ENCODE measurements at places on chromosomes 3 and 15.

DNA sequence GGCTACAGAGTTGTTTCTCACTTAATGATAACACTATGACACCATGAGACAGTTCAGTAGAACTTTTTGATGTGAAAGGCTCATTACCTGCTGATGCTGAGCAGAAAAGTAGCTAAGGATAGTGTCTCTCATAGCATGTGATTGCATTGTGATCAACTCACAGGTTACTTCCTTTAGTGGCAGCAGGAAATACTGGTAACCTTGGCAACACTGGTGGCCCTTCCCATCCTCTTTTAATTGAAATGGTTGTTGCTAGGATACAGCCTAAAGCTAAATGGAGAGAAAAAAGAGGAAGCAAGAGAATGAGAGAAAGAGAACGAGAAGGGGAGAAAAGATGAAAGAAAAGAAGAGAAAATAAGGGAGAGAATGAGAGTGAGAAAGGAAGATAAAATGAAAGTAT is 204.7 kb upstream of the GAP43 start:
- DNase-seq: no peak

- DNase-seq: no peak
Observed at GRCh38 chr15:89754361-89755154, 3.5 kb upstream of the MESP1 start.

DNA sequence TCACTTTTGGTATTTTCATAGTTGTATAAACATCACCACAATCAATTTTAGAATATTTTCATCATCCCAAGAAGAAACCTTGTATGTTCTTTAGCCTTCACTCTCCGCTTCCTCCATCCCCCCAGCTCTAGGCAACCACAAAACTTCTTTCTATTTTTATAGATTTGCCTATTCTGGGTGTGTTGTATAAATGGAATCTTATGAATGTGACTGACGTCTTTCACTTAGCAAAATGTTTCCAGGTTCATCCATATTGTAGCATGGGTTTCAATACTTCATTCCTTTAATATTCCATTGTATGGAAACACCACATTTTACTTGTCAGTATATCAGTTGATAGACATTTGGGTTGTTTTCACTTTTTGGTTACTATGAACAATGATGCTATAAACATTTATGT is 335.8 kb upstream of the GOLIM4 start:
- DNase-seq: no peak

DNA sequence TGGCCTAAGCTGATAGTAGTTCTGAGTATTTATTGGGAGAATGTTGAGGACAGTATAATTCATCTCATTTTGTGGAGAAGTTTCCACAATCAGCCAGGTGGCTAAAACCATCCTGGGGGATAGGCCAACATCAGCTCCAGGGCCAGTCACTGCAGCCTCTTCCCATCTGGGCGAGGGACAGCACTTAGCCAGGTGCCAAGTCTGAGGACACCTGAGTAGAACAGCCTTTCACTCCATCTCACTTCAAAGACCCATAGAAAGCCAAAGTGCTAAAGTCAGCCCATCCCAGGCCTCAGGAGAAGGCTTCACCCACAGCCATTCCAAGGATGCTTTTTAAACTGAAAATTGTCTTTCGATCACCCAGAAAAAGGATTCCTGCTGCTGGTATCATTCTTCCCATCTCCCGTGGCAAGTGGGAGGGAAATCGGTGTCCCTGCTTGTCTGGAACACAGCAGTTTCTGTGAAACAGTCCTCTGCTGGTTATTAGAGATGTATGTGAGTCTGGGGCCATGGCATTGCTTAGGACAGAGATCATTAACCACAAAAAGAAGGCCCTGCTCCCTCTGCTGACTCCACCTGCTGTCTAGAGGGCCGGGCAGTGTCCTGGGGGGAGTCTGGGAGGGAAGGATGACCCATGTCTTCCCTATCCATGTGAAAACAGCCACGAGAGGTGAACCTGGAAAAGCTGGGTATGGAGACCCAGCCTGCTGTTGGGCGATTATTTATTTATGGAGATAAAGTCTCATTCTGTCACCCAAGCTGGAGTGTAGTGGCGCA is 9.6 kb downstream of the CALML4 start:
- DNase-seq: no peak

GRCh38 chr3:24352893-24353553 is 141.6 kb downstream of the THRB start:
- peak; percentile 42 for DNase-seq

GRCh38 chr3:72376956-72377710 is 471.1 kb downstream of the SHQ1 start:
- DNase-seq: no peak

- no peak for DNase-seq
Observed at GRCh38 chr15:62887113-62887570, 155.4 kb upstream of the TPM1 start.

DNA sequence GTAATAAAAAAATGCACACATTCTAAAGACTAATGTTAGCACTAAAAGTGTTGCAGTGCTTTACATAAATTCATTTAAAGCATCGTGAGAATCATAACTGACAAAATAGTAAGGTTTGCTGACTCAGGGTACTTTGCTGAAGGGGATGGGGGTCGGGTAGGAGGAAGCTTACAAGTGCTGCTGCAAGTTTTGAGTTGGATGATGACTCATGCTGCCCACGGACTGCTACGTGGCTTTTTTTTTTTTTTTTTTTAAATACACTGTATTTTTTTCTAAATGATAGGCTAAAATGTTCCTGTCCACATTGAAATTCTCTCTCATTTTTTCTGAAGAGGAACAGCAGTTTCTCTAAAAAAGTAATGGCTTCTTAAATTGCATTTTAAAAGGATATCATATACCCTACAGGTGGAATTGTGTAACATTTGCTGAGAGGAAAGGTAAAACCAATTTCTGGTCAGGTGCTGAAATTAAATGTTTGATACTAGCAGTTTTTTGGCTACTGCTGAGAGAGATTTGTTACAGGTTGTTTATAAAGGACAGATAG is 2.2 kb downstream of the MAPK6 start:
- DNase-seq: peak; percentile 82

DNA sequence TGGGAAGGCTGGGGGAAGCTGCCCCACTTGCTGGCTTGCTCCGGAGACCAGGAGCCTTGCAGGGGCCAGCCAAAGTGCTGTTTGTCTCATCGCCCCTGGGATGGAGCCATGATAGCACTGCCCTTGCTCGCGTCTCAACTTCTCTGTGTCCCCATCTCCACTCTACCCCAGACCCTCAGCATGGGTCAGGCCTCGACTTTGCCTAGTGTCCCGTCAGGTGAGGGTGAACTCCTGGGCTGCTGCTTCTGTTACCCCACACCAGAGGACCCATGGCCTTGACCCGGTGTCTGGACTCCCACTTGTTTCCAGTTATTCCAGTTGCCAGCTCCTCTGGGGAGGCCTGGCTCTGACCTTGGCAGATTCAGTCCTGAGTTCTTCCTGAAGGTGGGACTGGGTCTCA is 36.5 kb upstream of the DUSP7 start:
- no peak for DNase-seq

- DNase-seq: no peak
Observed at GRCh38 chr3:8529738-8530525, 28.3 kb downstream of the LMCD1 start.

DNA sequence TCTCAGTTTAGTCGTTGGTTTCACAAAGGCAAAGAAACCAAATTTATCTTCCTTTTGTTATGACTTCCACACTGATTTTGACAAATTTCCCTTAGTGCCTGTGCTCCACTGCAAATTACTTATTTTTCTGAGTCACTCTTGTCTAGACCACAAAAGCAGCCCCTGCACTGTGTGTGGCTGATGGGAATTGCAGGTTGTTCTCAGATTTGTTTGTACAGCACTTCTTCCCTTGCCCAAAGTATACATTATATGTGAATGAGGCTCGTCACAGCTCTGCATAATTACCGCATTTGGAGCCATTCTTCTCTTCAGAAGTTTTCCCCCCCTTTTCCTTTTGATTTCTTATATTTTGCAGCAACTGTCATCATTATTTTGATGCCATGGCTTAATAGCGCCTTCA is 354.2 kb upstream of the IL12A start:
- DNase-seq: no peak

DNA sequence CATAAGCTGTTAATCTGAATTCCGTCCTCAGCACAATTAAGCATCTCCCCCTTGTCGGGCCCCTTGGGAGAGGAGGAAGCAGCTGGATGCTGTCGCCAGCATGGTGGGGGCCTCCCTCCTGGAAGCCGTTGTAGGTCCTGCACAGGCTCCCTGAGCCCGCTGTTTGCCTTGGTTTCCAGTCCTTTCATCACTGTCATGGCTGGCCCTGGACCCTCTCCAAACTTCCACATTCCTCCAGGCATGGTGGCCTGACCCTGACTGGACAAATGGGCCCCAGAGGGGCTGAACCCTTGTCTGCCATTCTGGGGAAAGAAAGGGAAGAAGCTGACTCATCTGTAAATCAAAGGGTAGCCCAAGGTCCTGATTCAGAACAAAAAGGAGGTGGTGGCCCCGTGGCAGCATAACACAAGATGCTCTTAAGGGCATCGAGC is 300.5 kb upstream of the LRRFIP2 start:
- DNase-seq: no peak
